CD4-positive, alpha-beta T cell treated with Interferon alpha-2 for 1 hour (primary cell): ENCODE measurements at places on chromosomes 4 and X.

DNA sequence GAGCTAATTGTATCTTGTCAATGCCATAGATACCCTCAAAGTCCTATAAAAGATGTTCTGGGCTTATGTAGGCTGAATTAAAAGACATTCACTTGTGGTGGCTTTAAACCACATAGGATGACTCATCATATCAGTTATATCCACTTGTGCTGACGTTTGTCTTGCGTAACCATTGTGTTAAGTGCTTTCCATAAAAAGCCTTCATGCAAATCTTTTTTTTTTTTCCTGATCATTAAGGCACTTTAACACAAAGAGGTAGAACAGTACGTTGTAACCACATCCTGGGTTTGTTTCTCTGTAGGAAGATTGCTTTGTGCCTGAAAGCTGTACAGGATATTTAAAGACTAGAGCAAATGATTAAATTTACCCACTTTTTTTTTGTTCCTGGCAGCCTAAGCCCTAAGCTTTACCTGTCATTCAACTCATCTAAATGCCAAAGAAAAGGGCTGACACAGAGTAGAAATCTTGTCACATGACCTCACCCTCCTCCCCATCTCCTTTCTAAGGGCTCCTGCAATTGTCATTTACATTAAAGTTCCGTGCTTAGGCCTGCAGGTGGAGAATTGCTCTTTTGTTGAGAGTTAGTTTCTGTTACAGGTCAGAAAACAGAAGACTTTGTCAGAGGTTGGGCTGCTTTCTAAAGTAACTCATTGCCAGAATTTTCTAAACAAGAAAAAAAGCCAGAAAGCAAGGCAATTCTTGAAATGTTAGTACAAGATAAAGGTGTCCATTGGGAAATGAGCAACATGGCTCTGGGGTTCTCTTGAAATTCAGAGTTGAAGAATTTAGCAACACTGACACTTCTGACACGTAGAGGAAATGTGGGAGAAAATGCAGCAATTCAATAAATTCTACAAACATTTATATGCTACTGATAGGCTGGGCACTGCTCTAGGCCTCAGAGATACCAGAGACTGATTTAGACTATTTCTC, 555.6 kb downstream of the PPARGC1A start:
- peak; percentile 31 for DNase-seq

DNA sequence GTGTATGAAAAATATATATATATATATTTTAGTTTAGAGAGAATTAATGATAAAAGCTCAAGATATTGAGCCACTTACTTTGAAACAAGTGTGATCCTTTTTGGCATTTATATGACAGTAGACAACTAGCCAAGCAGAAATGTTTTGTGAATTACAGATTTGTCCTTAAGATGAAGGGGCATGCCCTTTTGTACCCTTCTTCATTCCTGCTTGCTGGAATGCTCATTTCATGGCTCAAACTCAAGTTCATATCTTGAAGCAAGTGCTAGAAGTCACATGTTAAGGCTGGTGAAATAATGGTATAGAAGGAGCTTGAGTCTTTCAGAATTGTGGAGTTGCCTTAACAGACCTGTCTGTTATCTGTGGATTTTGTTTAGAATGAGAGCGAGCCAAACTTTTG, 203.0 kb downstream of the BMPR1B start:
- DNase-seq: no peak

- no peak for DNase-seq
These were observed 6.0 kb downstream of the RASL11B start for GRCh38 chr4:52868133-52868532.

DNA sequence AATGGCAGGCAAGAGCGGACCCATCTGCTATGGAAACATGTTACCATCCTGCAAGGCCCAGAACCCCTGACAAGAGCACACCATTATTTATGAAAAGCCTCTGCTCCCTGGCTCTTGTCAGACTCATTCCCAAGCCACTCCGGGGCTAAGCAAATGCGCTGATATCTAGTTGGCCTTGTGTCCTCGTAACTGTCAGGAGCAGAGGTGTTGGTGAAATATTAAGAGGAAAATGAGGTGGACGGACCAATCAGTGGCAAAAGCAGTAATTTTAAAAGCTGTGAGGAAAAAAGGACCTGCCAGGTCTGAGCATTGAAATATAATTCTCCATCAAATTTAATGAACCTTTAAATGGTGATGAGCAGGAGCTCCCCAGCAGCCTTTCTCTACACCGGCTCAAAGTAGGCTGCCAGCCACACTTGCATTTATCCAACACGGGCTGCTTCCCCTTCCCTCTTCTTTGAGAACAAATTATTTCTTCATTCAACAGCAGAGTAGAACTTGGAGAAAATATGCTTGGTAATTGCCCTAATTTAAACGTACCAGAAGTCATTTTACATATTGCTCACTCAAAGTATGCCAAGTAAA, 214.3 kb downstream of the RASL11B start:
- no peak for DNase-seq

GRCh38 chr4:113537628-113538027, 223.9 kb downstream of the CAMK2D start:
- DNase-seq: no peak

DNA sequence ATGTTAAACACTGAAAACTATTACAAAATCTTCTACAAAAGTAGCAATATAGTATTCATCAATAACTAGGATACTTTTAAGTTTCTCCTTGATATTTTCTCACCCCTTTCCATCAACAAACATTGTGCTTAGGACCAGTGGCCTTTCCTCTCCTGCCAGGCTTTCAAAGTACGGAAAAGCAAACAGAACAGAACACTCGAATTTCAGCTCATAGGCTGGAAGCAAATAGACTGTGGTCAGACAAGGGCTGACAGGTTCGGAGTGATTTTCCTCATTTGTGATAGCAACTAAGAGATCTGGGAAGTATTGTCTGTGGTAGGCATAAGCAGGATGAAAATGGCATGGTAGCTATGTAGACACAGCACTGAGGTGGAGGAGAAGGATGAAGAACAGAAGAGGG, 68.6 kb upstream of the SORBS2 start:
- DNase-seq: no peak

GRCh38 chr4:94680176-94680862, 77.4 kb upstream of the BMPR1B start:
- no peak for DNase-seq

DNA sequence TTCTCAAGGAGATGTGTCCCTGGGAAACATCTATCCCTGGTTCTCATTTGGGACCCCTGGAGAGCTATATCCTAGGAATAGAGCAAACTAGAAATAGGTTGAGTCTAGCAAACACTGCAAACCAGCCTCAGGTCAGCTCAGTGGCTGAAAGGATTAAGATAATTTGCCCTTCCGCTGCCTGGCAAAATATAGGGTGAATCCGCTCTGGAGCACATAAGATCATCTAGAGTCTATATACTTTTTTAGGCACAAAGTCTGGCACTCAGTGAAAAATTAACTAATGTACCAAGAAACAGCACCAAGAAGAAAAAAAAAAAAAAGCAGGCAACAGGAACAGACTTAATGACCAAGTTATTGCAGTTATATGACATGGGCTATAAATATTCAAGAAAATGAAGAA, 7.3 kb upstream of the GUCY2F start:
- no peak for DNase-seq

DNA sequence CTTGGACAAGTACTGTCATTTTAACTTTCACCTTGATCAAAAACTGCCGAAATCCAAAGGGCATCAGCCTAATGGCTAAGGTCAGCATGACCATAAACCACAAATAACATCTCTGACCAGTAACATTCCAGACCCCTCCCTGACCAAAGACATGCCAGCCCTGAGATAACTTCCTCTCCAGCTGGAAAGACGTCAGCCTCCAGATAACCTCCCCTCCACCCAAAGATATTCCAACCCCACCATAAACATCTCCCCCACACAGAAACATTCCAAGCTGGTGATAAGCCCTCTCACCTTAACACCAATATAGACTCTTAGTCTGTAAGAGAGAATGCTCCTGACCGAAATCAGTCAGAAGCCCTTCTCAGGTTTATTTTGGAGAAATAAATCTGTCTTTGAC, 7.4 kb downstream of the PPP1R2C start:
- no peak for DNase-seq

DNA sequence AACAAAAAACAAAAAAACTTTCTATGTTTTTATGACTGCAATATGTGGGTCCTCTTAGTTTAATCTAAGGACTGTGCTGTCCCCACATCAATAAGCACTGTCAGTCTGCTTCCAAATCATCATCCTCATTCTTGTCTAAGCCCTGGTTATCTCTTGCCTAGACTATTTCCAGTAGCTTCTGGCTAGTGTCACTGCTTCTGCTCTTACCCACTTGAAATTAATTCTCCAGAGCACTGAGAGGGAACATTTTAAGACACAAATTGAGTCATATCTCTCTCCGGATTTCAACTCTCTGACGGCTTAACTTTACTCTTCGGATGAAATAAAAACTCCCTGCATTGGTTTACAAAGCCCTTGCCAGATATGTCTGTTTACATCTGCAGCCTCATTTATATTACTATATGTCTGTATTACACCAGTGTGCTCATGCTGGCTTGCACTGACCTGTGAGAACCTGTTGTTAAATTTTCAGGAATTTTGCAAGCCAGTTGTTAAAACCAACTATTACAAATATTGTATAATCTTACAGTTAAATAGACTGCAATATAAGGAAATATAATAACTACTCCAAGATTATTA, 345.9 kb downstream of the ADGRL3 start:
- no peak for DNase-seq

GRCh38 chr4:177740563-177740962, 298.3 kb upstream of the AGA start:
- no peak for DNase-seq

GRCh38 chr4:48633657-48634056, 143.6 kb downstream of the ZAR1 start:
- DNase-seq: no peak

DNA sequence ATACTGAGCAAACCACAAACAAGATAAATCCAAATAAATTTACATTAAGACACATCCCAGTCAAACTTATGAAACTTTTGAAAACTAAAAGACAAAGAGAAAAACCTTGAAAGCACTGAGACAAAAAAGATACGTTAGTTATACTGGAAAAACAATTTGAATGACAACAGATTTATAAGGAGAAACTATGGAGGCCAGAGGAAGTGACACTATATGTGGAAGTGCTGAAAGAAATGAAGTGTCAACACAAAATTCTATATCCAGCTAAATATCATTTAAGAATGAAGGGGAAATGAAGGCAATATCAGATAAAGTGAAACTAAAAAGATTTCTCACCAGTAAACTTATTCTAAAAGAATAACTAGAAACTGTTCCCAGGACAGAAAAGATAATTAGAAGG, 283.7 kb downstream of the RAPGEF2 start:
- no peak for DNase-seq

- DNase-seq: peak; percentile 87
These were observed 26.3 kb downstream of the RTL5 start for GRCh38 chrX:72105436-72105835.

DNA sequence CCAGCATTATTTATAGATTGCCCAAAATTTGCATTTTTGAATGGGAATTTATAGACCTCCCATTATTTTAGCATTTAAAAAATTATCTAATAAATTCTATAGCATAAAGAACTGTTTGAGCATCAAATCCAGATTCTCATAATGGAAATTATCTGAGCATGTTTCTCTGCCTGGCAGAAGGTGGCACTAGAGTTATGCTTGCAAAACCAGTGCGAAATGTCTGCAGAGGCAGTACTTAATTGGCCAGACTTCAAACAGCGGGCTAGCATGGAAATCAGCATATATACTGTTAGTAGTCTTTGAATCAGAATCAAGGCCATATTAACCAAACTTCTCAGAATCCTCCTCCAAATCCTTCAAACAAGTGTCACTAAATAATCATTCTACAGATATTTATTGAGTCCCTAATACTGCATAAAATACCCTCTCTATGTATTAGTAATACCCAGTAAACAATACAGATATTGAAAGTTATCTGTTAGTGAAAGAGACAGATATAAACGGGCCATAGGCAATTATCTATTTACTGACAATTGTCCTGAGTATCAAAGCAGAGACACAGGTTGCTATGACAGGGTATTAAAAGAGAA, 78.7 kb upstream of the DCLK2 start:
- DNase-seq: no peak

DNA sequence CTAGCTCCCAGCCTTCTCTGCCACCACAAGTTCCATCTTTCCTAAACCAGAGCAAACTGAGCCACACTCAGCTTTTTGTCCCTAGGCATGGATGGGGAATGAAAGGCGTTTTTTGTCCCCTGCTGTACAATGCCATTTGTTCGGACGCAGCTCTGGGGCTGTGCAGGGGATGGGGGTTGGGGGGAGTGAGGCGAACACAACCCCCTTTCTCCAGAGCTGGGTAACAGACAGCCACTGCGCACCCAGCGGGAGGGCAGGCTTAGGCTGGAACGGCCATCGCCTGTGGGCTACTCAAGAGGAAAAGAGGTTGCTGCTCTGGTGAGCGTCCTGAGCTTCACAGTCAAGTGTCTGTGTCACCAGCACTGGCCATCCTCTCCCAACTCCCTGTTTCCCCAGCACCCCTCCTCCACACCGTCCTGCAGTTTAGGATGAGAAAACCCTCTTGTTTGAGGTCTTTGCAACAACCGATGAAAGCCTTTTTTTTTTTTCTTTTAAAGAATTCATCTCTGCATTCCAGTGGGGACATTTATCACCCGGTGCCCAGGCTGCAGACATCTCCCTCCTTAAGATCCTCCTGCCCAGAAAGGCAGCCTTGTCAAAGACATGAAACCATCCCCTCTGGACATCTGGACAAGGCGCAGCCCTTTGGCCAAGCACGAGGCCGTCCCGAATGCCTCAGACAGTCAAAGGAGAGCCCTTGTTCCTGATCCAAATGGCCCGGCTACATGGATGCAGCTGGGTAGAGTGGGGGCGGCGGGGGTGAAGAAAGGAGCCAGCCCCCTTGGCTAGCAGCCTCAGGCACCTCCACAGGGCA, 419.6 kb downstream of the BCOR start:
- DNase-seq: no peak

GRCh38 chr4:95830651-95831050, 9.2 kb upstream of the PDHA2 start:
- DNase-seq: no peak

DNA sequence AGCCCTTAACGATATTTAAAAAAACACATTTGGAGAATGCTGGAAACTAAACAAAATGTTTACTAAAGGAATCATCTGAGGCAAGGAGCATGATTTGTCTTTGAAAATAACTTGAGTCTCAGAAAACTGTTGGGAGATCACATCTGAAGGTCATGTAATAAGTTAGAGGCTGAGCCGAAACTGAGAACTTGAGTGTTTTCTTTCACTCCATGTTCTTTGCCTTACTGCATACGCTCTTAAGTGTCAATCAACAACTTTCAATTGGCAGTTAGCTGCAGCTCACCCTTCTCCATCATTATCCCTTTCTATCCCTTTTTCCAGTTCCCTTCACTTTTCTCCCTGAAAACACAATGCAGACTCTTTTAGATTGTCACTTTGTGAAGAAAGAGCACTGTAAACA, 216.2 kb downstream of the ADGRA3 start:
- DNase-seq: no peak

GRCh38 chr4:183443655-183444213, 702 bp upstream of the CDKN2AIP start:
- no peak for DNase-seq

DNA sequence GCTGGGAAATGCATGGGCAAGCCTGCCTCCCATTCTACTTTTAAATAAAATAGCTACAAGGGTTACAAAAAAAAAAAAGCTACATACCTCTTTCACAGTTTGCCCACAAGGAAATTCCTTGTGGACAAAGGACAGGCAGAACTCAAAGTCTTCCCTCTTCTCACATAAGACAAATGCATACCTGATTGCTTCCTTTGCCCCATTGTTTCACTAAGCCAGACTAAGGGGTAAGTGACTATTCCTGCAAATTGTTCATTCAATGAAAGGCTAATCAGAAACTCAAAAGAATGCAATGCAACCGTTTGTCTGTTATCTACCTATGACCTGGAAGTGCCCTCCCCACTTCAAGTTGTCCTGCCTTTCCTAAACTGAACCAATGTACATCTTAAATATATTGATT, 780.6 kb downstream of the FAM133A start:
- DNase-seq: no peak

- DNase-seq: no peak
These were observed 73.6 kb upstream of the DHX15 start for GRCh38 chr4:24657768-24658617.
